Stimulated activated naive CD8-positive, alpha-beta T cell treated with anti-CD3 and anti-CD28 coated beads, Interleukin-15, Interleukin-2, amounts not matched to agents 100 U/mL and 50 U/mL, for 24 hours (primary cell): ENCODE measurements at places on chromosomes 4 and X.

DNA sequence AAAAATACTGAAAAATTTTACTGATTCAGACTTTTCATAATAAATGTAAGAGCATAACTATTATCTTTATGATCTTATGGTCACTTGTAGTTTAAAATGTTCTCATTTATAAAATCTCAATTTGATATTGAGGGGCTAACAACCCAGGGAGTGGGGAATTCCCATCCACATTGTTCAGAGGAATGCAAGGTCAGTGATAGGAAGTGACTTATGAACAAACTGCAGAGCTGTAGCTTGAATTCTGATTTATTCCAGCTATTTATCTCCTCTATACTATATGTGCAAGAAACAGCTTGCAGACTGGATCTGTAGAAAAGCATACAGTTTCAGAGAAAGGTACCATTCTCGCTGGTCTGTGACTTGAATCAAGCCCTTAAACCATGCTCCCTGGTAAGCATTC lies 61.6 kb downstream of the SEC24D start:
- no peak for DNase-seq

DNA sequence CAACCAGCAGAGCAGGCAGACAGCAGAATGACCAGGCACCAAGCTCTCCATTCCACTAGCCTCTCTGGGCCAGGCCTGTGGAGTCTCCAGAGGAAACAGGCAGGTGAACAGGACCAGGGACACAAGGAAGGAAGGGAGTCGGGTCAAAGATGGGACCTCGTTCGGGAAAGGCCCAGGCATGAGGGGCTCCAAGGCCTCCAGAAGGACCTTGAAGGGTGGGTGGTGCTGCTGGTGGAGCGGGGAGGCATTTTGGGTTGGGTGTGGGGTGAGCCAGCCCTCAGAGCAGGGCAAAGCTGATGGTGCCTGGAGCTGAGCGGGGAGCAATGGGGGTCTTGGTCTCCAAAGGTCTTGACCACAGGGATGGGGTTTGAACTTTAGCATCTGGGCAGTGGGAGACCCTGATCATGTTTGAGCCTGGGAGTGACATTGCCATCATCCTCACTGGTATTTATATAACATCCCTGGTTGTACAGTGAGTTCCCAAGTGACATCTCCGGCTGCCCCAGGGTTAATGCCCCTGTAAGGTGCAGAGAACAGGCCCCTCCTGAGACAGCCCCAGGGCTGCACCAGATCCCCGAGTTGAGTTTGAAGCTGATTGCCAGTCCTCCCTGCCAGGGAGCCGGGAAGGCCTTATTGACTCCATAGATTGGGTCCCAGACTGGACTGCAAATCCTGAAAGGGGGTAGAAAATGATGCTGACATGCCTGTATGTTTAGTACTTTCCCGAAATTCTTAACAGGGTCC lies 52.7 kb downstream of the PSAPL1 start:
- no peak for DNase-seq

GRCh38 chr4:40840255-40840984 lies 90.7 kb downstream of the NSUN7 start:
- no peak for DNase-seq

DNA sequence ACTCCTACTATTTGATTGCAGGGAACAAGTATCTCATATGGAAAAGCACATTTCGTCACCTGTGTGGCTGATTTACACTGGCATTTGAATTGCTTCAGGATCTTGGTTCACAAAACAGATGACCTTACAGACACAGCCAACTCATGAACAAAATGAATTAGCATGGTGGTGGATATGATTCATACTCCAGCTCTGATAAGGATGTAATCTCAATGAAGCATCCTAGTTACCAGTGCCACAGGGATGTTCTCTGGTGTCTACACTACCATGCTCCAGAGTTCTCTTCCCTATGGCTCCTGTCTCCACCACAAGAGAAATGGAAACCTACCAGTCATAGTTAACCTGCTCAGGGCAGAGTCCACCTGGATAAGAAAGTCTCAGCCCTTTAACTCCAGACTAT lies 40.7 kb downstream of the TEC start:
- DNase-seq = no peak

DNA sequence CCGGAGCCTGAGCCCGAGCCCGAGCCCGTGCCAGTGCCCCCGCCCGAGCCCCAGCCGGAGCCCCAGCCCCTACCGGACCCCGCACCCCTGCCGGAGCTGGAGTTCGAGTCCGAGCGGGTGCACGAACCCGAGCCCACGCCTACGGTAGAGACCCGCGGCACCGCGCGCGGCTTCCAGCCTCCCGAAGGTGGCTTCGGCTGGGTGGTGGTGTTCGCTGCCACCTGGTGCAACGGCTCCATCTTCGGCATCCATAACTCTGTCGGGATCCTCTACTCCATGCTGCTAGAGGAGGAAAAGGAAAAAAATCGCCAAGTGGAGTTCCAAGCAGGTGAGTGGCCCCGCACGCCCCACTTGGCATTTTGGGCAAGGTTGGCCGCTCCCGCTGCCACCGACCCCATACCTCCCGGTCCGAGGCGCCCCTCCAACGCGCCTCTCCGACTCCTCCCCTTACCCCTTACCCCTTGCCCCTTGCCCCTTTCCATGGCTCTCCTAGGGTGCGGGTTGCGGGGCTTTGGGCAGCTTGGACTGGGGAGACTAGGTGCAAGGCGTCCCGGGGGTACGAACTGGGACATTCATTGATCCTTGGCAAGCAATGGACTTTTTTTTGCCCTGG lies 553 bp downstream of the SLC16A2 start:
- DNase-seq = no peak

- no peak for DNase-seq
These were observed 176.7 kb downstream of the SH3BGRL start for GRCh38 chrX:81378560-81378959.

- DNase-seq = no peak
These were observed 332.9 kb downstream of the EPHA5 start for GRCh38 chr4:65337371-65337770.

DNA sequence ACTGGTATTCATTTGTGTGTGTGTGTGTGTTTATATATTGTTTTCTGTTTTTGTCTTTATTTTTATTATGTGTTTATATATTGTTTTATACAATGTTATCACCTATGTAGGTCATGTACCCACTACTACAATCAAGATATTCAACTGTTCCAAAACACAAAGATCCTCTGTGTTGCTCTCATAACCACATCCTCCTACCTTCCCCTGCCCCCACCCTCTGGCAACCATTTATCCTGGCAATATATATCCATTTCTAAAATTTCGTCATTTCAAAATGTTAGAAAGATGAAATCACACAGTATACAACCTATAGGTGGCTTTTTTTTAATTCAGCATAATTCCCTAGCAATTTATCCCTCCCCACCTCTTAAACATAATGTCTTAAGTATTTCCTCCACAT lies 18.8 kb upstream of the RPL34 start:
- no peak for DNase-seq

DNA sequence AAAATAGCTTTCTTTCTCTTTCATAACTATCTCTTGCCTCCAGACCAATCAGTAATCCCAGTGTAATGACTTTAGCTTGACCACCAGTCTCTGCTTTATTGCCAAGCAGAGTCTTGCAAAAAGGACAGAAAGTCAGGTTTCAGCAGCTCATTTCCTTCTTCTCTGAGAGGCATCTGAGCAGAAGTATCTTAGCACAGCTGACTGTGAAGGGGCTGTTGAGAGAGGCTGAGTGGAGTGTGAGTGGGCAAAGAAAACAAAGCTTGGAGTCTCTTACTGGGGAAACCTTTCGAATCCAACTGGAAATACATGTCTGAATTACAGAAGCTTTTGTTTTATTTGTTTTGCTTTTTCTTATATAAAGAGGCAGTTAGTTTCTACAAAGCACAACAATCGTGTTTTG lies 170.3 kb upstream of the IGFBP7 start:
- DNase-seq = no peak

- DNase-seq = no peak
These were observed 37.3 kb downstream of the APBB2 start for GRCh38 chr4:41177016-41177415.

DNA sequence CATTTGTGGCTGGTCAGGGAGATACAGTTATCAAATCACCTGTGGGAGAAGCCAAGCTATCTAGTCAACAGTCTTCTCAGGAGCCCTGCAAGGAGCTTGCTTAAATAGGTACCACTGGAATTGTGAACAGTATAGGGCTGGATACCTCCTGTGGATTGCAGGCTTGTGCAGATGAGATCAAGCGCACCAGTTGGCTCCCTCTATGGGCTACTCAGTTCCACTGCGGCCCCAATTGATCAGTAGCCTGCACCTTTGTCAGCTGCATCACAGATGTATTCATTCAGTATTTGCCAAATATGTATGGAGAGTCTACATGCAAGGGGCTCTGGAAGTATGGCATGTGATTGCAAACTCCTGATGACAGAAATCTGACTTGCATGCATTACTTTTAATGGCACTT lies 28.6 kb downstream of the TEX13A start:
- no peak for DNase-seq

DNA sequence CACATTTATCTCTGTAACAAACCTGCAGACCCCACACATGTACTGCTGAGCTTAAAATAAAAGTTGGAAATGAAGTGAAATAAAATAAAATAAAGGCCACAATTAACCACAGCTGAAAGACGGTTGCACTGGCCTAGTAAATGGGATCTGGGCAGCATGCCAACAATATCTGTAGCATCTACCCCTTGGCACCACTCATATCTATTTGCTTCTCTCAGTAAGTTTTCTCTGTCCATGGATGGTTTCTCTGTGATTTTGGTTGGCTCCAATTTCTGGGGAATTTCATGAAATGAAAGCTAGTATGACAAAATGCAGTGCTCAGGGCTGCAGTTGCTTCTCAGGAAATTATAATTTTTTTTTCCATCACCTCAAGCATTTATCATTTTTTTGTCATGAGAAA lies 172.0 kb upstream of the IL15 start:
- no peak for DNase-seq

DNA sequence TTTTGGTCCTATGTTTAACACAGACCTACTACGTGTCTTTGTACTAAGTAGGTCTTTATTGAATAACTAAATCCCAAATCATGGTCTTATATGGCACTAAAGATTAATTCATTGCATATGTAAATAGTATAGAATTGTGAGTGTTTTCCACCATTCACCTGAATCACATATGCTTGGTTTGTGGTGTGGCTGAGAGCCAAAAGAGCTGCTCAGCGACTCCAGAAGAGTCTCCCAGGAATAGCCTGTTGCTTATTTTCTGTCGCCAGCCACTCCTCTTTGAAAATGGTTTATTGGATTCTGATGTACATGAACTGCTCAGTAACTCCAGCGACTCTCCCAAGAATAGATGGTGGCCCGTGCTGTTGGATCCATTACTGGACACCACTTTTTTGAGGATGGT lies 184.5 kb downstream of the CLCN4 start:
- no peak for DNase-seq

- no peak for DNase-seq
These were observed 101.0 kb downstream of the ATP11C start for GRCh38 chrX:139831675-139832456.

DNA sequence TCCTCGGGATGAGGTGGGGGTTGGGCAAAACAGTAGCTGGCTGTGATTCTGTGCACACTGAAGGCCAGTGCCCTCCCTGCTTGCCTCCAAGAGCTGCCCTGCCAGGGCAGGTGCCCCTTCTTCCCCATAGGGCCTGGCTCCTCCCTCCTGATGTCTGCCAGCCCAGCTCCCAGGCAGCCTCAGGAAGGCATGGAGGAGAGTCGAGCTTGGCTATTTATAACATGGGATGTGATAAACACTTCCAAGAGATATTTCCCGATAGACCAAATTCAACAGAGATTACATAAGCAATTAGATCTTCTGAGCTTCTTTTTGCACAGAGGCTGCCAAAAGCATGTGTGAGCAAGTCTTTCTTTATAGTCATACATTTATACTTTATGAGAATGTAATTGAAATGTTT lies 45.3 kb upstream of the PJA1 start:
- DNase-seq = no peak

- DNase-seq = no peak
These were observed 43.9 kb downstream of the HOPX start for GRCh38 chr4:56637154-56637553.

GRCh38 chr4:38266616-38267015 lies 306.4 kb downstream of the PTTG2 start:
- no peak for DNase-seq

- DNase-seq = peak; percentile 34
These were observed 67.9 kb upstream of the SLC4A4 start for GRCh38 chr4:71270901-71271300.

DNA sequence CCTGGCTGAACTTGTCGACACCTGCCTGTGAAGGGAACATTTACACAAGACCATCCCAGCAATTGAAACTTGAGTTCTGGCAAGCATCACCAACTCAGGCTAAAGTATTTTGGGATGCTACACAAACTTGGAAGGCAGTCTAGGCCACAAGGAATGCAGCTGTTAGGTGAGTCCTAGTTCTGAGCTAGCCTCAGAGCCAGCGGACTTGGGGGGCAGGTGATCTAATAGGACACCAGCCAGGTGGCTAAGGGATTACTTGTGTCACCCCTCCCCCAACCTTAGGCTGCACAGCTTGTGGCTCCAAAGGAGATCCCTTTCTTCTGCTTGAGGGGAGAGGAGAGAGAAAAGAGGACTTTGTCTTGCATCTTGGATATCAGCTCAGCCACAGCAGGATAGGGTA lies 62.3 kb upstream of the DKK2 start:
- DNase-seq = no peak

- DNase-seq = no peak
These were observed 932.6 kb downstream of the C4orf33 start for GRCh38 chr4:130028552-130028951.

- no peak for DNase-seq
These were observed 27.0 kb downstream of the KDM6A start for GRCh38 chrX:44899946-44900345.

- DNase-seq = no peak
These were observed 1.5 kb downstream of the MRFAP1 start for GRCh38 chr4:6641971-6642320.

DNA sequence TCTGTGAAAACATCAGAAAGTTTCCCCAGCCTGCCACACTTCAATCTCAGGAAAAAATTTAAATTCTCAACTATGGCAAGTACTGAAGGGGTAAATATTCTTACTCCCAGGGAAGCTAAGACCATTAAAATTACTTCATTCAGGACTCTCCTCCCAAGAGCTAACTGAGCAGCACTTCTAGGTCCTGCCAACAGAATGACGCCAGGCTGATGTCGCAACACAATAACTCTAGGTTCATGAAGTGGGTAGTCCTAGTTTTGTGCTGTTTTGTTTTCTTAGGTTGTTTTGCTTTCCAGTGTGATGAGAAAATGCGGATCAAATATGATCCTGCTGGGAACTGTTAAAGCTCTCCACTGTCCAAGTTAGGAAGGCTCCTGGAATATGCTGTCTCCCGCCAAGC lies 180.0 kb downstream of the NKX6-1 start:
- DNase-seq = no peak
